ENCODE measurements at places on chromosomes 7 and 10.
A peak's percentile ranks its signal among the peaks of the same experiment; 100 is the strongest.

GRCh38 chr10:110918643-110919348 is at the start of gene BBIP1:
TSS of gene BBIP1 (minus strand) at chr10:110919180. CDS start at chr10:110918157, 1,023 bp downstream.
- DNase-seq, result peak; percentile 100

- no peak for DNase-seq
These were observed 58.4 kb upstream of the ABCB5 start for GRCh38 chr7:20557116-20557515.

- no peak for DNase-seq
These were observed 2.5 kb upstream of the TECPR1 start for GRCh38 chr7:98254516-98254915.

DNA sequence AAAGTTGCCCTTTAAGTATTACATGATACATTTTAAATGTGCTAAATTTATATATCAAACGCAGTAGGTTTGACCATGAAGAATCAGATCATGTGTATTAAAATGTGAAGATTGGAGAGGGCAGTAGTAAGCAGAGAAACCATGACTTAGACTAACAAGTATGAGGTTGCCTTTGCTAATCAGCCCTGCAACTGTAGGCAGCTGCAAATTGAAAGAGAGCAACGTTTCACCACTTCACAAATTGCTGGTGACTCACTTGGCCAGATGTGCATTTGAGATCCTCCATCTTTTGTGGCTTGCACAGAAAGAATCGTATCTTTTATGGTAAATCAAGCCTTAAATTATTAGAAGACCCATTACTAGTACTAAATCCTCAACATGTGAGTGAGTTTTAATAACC is 10.1 kb upstream of the SEMA3A start:
- DNase-seq, result peak; percentile 85

GRCh38 chr7:43308913-43309705 is 196.7 kb downstream of the HECW1 start:
- DNase-seq, result no peak

DNA sequence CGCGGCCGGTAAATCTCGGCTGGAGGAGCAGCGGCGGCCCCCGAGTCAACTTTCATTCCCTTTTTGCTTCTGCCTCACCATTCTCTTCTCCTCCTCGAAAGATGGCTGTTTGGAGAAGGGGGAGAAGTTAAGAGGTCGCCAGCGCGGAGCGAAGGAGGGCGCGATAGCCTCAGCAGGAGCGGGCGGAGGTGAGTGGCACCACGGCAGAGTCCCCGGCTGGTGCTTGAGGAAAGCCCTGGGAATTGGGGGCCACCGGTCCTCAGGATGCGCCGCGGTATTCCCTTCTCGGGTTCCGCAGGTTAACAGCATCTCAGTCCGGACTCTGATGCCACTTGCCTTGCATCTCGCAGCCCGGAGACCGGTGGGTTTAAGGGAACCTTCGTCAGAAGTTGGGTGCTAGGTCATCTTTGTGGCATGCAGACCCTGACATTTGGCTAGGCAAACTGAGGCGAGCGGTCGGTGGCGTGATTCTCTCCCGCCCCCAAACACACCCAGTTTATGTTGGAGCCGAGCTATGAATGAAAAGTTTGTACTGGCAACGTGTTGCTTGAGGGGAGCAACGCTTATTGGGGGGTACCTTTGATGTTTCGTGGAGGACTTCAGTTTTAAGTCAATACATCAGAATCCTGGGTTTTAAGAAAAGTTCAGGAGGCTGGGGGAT is 59.5 kb upstream of the PRPS1L1 start:
- DNase-seq, result peak; percentile 34

DNA sequence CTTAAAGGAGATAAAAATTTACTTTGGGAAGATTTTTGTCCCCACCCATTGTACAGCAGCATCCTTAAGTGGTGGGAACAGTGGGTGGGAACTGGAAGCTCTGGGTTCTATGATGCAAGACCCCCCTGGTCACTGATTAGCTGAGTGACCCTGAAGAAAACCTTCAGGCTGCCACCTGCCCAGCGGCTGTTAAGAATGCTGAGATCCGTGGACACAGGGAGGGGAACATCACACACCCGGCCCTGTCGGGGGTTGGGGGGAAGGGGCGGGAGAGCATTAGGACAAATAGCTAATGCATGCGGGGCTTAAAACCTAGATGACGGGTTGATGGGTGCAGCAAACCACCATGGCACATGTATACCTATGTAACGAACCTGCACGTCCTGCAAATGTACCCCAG is 14.5 kb downstream of the CARD11 start:
- no peak for DNase-seq

GRCh38 chr10:11610166-11610825 is 1.2 kb downstream of the USP6NL start:
- no peak for DNase-seq

GRCh38 chr10:109504401-109504800 is 418.9 kb downstream of the XPNPEP1 start:
- DNase-seq, result no peak

DNA sequence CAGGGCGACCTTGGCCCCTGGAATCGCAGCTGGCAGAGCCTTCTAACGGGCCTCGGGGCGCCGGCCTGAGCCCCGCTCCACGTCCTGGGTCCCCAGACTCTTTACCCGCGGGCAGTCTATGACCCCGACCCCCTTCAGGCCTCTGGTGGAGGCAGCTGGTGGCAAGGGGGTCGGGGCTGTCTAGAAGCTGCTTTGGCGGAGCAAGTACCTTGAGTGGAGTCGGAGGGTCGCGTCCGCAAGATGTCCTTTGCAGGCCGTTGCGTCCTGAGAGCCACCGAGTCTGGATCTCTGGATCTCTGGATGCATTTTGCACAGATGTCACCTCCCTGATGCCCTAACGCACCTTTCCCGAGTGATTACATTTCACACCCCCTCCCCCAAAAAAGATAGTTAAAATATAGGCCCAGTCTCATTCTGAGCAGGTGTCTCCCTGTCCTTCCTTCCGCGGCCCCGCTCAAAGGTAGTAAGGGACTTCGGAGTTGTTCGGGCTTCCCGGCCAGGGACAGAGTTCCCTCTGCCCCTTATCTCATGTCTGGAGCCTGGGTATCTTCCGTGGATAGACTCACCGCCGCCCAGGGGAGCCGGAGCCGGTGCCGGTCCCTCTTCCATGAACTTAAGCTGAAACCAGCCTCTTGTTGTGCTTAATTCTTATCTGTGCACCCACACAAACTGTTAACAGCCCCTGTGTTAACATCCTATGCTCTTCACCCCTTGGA is 457 bp downstream of the ACADSB start:
- peak; percentile 41 for DNase-seq

- no peak for DNase-seq
These were observed 43.1 kb downstream of the CCDC71L start for GRCh38 chr7:106617860-106618259.

DNA sequence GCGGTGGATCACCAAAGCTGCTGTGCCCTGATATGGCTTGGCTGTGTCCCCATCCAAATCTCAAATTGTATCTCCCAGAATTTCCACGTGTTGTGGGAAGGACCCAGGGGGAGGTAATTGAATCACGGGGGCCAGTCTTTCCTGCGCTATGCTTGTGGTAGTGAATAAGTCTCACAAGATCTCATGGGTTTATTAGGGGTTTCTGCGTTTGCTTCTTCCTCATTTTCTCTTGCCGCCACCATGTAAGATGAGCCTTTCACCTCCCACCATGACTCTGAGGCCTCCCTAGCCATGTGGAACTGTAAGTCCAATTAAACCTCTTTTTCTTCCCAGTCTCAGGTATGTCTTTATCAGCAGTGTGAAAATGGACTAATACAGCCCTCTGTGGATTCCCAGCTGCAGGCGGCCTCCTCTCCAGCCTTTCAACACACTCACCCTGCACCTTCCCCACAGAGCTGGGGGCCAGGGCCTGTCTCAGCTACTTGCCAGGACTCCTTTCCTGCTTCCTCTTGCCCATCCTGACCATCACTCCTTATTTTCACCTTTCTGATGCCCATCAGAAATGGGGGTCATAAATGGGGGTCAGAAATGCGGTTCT is 57.2 kb upstream of the TOMM7 start:
- DNase-seq, result no peak

- no peak for DNase-seq
These were observed 71.0 kb upstream of the PLPP4 start for GRCh38 chr10:120385992-120386391.

DNA sequence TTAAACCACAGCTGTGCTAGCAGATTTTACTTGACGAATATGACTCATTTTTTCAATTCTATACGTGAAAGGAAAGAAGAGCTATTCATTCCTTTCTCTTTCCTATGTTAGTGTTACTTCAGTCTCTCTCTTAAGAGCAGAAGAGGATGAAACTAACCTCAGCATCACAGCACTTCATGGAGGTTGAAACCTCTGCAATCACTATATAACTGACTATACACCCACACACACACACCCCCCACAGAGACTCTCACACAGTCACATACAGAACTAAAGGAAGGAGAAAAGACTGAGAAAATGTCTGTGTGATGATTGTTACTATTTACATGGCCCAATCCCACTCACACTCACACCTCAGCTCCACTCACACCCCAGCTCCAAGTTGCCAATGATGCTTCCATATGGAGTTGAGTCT is 104.2 kb downstream of the KIF20B start:
- no peak for DNase-seq

GRCh38 chr7:93426155-93426696 is 148.3 kb downstream of the CALCR start:
- no peak for DNase-seq

- DNase-seq, result no peak
These were observed 19.2 kb downstream of the LHPP start for GRCh38 chr10:124480860-124481259.

GRCh38 chr7:156172638-156173037 is 360.4 kb upstream of the SHH start:
- DNase-seq, result no peak

DNA sequence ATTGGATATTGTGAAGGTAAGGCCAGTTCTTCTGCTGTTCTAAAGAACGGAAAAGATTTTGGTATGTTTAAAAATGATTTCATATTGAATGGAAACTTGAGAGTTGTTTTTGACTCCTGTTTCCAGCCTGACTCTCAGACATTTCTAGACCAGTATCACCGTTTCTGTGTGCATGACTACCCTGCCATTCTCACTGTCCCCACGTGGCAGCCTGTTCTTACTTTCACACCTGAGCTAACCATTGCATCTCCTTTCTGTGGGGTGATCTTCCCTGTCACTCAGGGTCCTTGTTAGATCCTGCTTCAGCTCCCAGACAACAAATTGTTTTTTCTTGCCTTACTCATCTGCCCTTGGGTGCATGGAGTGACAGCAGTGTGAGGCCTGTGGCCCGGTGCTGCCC is 38.9 kb downstream of the GLRX3 start:
- DNase-seq, result no peak

DNA sequence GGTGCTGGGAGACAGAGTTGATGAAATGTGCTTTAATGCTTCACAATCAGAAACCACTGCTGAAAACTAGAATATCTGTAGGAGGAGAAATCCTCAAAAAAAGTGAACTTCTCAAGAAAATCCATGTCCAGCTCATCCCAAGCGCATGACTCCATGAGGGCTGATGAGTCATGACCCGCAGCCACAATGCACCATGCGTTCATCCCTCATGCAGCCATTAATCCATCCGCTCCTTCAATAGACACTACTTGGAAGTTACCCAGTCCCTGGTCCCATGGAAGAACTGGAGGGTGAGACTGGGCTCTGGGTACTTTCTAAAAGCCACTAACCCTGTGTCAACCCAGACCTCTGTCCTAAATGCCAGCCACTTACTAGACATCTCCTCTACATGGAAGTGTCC is 24.4 kb downstream of the TMEM273 start:
- peak; percentile 50 for DNase-seq

GRCh38 chr7:90777041-90777440 is 180.9 kb downstream of the CDK14 start:
- no peak for DNase-seq

DNA sequence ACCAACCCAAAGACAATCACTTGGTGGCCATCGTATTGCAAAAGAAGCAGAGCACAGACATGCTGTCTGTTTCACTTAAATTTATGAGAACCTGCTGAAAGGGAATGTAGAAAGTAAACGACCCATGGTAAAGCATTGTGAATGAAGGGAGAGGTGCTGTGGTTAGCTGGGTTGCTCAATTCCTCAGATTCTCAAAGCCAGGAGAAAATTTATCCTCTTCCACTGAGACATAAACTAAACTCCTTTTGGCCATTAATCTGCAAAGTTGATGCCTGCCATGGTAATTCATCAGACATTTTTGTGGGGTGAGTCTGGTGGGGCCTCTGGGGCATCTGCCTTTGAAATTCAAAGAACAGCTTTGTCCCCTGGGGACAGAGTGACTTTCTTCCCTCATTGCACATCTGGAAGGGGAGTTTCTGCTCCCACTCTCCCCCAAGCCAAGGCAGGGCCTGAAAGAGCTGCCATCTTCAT is 951.0 kb downstream of the LRMDA start:
- DNase-seq, result peak; percentile 87

- DNase-seq, result no peak
These were observed 76.9 kb downstream of the INSIG1 start for GRCh38 chr7:155374276-155375252.

DNA sequence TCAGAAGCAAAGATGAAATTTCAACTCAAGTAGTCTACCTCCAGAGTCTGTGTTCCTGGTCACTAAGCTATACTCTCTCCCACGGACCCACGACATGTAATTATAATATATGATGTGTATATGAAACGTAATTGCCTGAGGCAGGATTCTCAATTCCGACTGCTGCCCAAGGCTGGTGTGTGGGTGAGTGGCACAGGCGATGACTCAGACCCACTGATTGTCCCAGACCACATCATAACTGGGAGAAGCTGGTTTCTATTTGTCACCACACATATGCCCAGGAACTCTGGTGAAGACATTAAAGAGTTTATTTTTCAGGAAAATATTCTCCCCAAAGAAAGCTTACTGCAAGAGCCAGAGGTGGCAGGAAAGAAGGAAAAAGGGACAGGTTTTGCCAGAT is 219.3 kb downstream of the JAZF1 start:
- peak; percentile 84 for DNase-seq

DNA sequence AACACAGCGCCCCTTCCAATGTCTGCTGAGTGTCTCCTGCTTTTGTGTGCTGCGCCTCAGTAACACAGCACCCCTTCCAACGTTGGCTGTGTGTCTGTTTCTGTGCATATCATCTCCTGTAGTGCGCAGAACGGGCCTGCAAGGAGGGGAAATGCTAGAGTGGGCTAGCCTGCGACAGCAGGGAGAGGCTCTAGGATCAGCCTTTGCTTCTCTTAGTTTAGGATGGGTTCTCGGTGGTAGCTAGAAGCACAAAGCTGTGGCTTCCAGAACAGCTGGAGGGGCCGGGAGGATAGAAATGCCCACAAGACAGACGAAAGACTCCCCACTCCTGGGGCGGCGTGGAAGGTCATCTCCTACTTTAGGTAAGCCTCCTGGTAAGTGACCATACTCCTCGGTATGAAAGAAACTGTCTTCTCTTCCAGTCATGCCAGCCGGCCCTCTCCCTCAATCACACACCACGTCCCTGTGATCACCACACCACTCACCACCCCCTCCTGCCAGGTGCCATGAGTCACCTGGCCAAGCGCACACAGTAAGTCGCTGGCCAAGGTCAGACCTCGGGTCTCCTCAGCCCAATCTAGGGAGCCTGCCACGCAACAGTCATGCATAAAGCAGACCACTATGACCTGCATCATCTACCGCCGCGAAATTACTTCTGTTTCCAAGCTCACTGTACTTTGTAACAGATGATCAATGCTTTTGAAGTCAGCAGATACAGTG is 4.8 kb downstream of the PITRM1 start:
- DNase-seq, result no peak

- no peak for DNase-seq
These were observed 45.9 kb upstream of the PDK4 start for GRCh38 chr7:95642173-95642572.

All from foreskin fibroblast (primary cell).